Mesothelial cell of epicardium (in vitro differentiated cells): ENCODE measurements at places on chromosomes 12 and 14.

DNA sequence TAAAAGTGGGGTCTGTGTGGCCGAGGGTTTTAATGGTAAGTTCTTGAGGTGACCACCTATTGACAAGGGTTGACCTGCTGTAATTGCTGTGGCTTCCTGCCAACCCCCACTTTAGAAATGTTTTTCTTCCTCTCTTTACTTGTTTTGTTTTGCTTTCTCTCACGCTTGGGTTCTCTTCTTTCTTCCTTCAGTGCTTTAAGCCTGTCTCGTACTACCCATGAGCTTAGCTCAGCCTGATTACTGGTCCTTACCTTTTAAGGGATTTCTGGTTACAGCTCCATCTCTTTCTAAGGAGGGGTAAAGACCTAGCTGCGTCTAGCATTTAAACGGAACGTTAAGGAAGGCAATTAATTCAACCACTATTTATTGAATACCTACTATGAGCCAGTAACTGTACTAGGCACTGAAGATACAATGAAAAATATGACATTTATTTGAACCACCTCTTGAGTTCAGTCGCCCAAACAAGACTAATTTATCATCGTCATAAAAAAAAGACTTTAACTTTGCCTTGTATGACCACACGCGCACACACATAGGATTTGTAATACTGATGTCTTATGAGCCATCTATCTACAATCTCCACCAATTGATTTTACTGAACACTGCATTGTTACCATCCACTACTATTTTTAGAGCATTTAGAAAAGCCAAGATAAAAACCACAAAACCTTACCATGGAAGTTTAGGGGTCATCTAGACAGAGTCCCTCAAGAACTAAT, 888 bp upstream of the PPP1R12A start:
- no peak for DNase-seq

- DNase-seq, result no peak
These were observed 117.5 kb upstream of the EVL start for GRCh38 chr14:99947695-99948094.

- no peak for DNase-seq
These were observed 118.6 kb downstream of the APAF1 start for GRCh38 chr12:98763656-98764055.

- no peak for DNase-seq
These were observed 56.4 kb downstream of the RASSF9 start for GRCh38 chr12:85779768-85780167.

DNA sequence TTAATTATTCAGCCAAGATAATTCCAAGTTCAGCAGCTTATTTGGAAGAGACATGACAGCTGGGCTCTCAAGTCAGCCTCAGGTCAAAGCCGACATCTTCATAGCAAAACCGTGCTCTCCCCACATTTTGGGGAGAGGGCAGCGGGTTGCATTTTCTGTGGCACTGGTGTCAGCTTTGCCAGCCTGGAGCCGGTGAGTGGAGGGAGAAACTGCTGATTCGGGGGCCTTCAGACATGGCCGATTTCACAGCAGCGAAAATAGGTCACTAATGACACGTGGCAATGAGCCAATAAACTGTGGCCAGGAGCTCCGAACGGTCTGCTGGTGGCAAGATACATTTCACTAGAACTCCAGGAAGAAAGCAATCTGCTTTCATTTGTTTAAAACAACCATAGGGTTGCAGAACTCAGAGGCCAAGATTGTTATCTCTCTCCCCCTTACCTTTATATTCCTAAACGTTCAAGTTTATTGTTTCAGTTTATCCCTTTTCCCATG, 173.2 kb downstream of the CAND1 start:
- DNase-seq, result no peak

- no peak for DNase-seq
These were observed 57.8 kb upstream of the ARHGAP5 start for GRCh38 chr14:32019276-32019675.

DNA sequence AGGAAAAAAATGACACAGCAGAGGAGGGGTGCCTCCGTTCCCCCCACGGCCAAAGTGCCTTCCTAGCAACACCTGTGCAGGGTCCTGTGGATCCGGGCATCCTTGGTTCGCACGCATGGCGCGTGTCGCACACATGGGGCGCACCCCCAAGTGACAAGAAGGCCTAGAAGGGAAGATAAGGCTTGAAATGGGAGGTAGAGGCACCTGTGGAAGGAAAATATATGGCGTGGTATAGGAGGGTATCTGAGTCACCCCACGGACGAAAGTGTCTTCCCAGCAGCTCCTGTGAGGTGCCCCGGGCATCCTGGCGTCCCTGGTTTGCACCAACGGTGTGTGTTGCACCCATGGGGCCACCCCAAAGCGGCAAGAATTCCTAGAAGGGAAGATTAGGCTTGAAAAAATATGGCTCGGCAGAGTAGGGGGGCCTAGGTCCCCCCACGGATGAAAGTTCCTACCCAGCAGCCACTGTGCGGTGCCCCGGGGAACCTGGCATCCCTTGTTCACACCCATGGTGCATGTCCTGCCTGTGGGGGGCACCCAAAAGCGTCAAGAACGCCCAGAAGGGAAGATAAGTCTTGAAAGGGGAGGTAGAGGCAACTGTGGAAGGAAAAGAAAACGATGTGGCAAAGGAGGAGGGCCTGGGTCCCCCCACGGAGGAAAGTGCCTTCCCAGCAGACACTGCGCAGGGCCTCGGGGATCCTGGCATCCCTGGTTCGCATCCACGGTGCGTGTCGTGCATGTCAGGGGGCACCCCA, 280.0 kb downstream of the ALG10 start:
- DNase-seq, result no peak

DNA sequence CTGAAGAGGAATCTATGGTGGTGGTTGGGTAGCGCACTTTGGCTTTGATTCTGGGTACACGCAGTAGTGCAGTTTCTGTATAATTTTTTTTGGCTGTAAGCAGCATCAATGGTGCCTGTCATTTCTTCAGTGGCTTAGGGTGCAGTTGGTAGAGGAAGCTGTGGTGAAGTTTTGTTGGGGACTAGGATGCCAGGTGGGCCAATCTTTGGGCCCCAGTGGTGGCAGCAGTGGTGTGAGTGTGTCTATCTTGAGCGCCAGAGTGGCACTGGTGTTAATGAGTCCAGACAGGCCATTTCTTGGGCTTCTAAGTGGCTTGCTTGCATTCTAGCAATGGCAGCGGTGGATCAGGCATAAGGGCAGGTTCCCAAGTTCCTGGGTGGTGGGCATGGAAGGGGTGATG, 33.8 kb upstream of the CCND2 start:
- no peak for DNase-seq

- DNase-seq, result no peak
These were observed 563 bp upstream of the STXBP6 start for GRCh38 chr14:25050269-25051150.

DNA sequence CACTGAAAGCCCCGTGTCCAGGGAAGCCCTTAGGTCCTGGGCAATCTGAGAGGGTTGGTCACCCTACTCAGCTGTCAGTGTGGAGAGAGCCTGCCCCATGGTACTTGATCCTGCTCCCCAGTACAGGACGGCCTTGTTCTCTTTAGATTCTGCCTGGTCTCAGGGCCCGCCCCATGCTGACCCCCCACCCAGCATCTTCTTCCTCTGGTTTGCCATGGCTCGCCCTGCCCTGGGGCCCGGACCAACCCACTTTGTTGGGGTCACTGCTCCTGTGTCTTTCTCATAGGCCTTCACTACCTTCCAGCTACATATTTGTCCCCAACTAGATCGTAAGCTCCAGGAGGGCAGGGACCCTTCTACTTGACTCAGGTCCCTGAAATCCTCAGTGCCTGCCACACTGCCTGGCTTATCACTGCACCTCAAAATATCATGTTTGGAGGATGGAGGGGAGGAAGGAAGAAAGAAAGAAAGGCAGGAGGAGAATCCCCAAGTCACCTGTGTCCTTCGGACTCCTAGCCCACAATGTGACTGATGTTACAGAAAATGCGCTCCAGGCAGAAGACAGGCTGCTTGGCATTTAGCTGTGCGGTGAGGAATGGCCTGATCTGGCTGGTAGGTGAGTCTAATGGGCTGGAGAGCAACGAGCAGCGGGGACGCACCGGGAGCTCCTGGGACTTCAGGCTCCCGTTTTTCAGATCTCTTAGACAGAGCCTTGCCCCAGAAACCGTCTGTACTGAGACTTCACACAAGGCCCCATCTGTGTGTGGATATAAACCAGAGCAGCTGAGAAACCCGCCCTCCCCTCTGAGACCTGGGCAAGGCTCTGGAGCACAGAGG, 66.1 kb downstream of the C14orf132 start:
- DNase-seq, result no peak

DNA sequence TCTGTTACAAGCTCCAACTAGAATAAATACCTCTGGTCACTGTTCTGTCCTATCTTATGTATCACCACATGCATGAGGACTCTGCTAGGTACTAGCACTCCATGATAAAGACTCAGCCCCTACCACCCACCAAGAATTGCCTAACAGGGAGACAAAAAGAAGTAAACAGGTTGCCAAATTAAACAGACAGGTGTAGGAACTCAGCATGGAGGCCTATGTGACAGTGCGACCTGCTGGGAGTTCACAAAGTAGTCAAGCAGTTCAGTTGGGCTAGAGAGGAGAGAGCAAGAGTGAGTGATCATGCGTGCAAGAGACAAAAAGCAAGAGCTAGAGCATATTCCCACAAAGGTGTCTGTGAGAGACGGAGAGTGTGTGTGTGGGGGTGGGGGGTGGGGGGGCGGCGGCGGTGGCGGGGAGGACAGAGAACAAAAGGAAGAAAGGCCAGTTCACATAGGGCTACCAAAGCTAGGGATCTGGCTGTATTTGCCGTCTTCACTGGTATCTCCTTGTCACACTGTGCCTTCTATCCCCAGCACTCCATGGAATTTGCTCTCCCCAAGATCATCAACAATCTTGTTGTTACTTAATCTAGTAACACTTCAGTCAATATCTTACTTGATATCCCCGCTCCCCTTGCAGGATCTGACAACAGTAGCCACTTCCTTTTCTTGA, 81.2 kb downstream of the SPPL3 start:
- DNase-seq, result no peak

- DNase-seq, result no peak
These were observed 54.5 kb downstream of the PPP2R5C start for GRCh38 chr14:101815994-101816393.

DNA sequence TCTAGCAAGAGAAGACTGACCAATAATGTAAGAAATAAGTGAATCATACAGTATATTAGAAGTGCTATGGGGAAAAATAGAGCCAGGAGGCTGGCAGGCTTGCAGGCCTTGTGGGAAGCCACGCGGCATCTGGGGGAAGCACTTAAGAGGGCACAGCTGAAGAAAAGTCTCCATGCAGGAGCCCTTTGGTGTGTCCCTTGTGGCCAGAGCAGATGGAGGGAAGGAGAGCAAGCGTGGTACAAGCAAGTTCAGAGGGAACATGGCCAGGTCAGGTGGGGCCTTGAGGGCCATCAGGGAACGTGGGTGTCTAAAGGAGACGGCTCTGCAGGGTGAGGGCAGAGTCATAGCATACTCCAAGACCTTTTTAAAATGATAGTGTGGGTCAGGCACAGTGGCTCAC, 51.7 kb downstream of the LRRC74A start:
- DNase-seq, result no peak

- DNase-seq, result no peak
These were observed 28.8 kb downstream of the KLRK1 start for GRCh38 chr12:10361084-10361483.

GRCh38 chr12:30746190-30746589, 8.6 kb downstream of the CAPRIN2 start:
- DNase-seq, result no peak

DNA sequence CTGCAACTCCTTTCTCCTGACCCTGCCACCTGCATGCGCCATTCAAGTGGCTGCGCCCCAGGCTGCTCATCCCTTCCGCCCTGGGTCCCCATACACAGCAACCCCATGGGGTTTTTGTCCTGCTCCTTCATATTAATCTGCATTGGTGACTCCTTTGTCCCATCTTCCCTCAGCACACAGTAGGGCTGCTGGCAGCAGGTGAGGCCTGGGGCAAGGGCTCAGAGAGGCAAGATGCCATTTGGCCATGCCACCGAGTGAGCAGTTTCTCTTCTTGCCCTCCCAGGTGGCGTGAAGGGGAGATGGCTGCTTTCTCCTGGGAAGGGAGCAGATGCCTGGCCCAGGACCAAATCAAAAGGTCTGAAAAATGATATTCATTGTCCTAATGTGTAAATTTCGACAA, 9.1 kb downstream of the RTL1 start:
- no peak for DNase-seq
